ENCODE measurements at places on chromosomes 2 and 18. TPM values are rescaled to one million over a fixed set of nuclear protein-coding genes. Genes with fewer than 3 reads are reported as not detected.

The PROKR1 gene
- not detected for total RNA-seq

DNA sequence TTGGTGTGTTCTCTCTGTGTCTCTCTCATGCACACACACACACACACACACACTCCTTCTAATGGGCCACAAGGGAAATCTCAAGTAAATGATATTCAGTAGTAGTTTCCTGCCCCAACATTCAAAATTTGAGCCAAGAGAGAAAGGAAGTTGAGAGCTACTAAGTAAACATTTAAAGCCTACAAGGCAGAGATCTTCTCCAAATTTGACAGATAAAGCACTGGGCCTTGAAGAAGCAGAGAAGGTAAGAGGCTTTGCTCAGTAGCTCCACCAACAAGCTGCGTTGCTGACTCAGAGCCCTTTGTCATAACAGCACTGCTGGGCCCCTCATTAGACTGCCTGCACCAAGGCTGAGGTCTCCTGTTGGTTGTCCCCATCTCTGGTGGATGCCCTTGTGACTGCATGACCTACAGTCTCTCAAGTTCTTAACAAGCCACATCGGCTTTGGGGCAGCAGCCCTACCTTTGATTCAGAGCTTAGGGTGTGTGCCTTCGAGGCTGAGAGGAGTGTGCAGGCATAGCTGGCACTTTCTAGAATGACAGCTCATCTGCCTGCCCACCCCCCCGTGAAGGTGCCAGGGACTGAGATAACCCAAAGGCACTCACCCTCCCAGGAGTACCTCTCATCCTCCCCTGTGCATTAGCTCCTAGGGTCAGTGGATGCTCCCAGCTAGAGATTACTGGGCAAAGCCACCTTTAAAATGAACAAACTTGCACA is 32.3 kb upstream of the NEB start:
- DNase-seq, result no peak
- no peaks in the 10 kb centered on the region for H3K27me3 ChIP-seq
- H3K4me3 ChIP-seq, result no peak overlapping the region
- no peaks in the 10 kb centered on the region for H3K36me3 ChIP-seq
- H3K27ac ChIP-seq, result no peak overlapping the region

DNA sequence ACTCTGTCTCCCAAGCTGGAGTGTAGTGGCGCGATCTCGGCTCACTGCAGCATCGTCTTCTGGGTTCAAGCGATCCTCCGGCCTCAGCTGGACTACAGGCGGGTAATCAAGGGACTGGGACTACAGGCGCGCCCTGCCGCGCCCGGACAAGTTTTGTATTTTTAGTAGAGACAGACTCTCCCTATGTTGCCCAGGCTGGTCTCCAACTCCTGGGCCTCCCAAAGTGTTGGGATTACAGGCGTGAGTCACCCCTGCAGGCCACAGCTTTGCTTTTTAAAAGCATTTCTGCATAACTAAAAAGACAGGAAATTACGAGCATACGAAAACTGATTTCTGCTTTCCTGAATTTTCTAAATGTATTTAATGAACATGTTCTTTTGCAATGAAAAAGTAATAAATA is 916 bp upstream of the OSBPL1A start:
- H3K4me1 ChIP-seq, result peaks cover 10% of the 10 kb centered on the region
- no peaks in the 10 kb centered on the region for H3K36me3 ChIP-seq
- no peak overlapping the region for H3K27ac ChIP-seq
- no peaks in the 10 kb centered on the region for H3K27me3 ChIP-seq

DNA sequence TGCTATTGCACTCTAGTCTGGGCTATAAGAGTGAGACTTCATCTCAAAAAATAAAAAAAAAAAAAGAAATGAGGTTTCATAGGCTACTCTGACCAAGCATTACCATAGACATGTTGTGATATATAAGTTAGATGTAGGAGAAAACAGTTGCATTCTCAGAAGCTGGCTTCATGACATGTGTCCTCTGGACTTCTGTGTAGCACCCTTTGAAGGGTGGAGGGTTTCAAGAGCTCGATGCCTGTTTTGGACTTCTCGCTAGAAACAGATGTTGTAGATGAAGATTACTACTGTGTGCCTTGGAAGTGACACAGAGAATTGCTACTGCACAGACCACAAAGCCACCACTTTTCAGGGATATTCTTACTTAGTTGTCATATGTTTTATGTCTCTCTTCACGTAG is 91.0 kb downstream of the TMEM247 start:
- no peak overlapping the region for H3K4me3 ChIP-seq
- peaks cover 82% of the 10 kb centered on the region for H3K4me1 ChIP-seq
- H3K36me3 ChIP-seq, result no peaks in the 10 kb centered on the region
- no peaks in the 10 kb centered on the region for H3K27me3 ChIP-seq

- H3K4me3 ChIP-seq, result no peak overlapping the region
- H3K27me3 ChIP-seq, result no peaks in the 10 kb centered on the region
- no peaks in the 10 kb centered on the region for H3K36me3 ChIP-seq
Measured at GRCh38 chr2:81714817-81715216, 1410.3 kb upstream of the LRRTM1 start.

GRCh38 chr2:173151671-173152401 is 76.2 kb downstream of the MAP3K20 start:
- no peaks in the 10 kb centered on the region for H3K27me3 ChIP-seq
- DNase-seq, result no peak
- no peaks in the 10 kb centered on the region for H3K4me1 ChIP-seq

DNA sequence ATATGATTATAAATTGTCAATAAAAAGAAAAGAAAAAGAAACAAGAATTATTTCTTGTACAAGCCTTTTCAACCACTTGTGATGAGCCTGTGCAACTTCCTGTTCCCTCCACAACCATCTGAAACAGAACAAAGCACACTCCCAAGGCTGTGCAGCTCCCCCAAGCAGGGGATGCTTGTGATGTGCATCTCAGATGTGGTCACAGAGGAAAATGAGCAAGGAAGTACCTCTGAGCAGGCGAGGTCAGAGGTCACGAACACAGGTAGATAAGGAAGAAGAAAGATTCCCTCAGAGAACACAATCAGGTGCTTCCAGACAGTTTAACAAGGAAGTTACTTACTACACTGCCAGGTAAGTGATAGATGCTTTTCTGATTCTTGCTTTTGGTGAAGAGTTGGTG is 274.8 kb upstream of the SLC39A10 start:
- no peak overlapping the region for H3K4me3 ChIP-seq
- no peaks in the 10 kb centered on the region for H3K27me3 ChIP-seq
- DNase-seq, result no peak
- H3K27ac ChIP-seq, result no peak overlapping the region
- no peaks in the 10 kb centered on the region for H3K4me1 ChIP-seq
- no peaks in the 10 kb centered on the region for H3K36me3 ChIP-seq

Measured in right atrium auricular region (tissue), 2 donors.